ENCODE measurements at places on chromosomes 5 and 9. TPM values are rescaled to one million over a fixed set of nuclear protein-coding genes. Genes with fewer than 3 reads are reported as not detected.
A peak's percentile ranks its signal among the peaks of the same experiment; 100 is the strongest.

Gene FOXD1
- 0.22 TPM for polyA plus RNA-seq

- no peak for DNase-seq
These were observed 1.2 kb downstream of the ABO start for GRCh38 chr9:133273819-133274218.

Gene DNAH5
- polyA plus RNA-seq: 3.1 TPM

- DNase-seq: no peak
These were observed 2.4 kb downstream of the FCN1 start for GRCh38 chr9:134915046-134915985.

Gene LRRC19
- polyA plus RNA-seq: 0.02 TPM

DNA sequence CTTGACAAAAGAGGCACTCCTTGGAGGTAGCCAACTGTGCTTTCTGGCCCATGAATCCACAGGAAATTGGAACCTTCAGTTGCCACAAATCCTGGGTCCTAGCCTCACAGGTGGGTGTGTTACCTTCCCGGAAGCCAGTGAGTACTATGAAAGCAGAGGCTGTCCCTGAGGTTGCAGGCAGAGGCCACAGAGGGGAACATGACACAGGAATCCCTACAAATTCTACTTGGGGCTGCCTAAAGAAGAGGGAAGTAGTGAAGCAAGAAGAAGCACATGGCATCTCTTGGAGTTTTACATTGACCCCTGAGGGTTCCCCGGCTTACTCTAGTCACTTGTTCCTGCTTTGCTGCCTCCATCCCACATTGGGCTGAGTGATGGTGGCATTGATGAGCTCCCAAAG is 2.6 kb downstream of the SLC22A5 start:
- no peak for DNase-seq

GRCh38 chr9:121509180-121509579 is 9.5 kb upstream of the GGTA1 start:
- peak; percentile 11 for DNase-seq

Gene NUTM2G
- polyA plus RNA-seq: not detected

Gene NFIB
- 7.3 TPM for polyA plus RNA-seq

GRCh38 chr5:65050140-65050539 is 281.4 kb downstream of the CWC27 start:
- no peak for DNase-seq

- DNase-seq: no peak
These were observed 177.9 kb downstream of the MACROH2A1 start for GRCh38 chr5:135221187-135221473.

Gene JAKMIP2
- polyA plus RNA-seq: 0.93 TPM

GRCh38 chr5:110257971-110258370 is 468.5 kb downstream of the TMEM232 start:
- no peak for DNase-seq

- DNase-seq: peak; percentile 62
These were observed 59.6 kb upstream of the SLC27A6 start for GRCh38 chr5:128905568-128906110.

Gene FAM200C
- 1.1 TPM for polyA plus RNA-seq

DNA sequence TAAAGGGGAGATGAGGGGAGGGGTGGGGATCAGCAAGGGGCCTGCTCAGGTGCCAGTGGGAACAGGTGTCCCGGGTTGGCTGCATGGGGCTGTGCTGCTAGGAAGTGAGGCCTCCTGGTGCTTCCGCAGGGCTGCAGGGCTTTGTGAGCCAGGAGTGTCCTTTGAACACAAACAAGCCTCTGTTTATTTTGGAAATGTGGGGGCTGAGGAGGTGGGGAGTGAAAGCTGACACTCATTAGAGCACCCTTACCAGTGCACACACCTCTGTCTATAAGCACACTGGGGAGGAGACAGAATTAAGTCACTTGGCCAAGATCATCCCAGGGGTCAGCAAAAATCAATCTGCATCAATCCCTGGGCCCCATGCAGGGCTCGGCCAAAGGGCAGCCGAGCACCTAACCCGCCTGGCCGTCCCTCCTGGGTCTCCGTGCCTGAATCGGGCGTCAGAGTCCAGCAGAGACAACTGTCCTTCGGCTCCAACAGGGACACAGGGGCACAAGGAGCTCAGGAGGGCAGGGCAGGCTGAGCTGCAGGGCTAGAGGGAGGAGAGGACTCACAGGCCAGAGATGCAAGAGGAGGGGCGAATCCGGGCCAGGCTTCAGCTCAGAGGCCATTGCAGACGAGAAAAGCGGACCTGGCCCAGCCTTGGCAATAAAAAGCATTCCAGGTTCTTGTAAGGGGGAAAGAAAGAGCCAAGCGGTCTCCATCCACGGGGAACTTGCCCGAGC is 99.8 kb downstream of the VAV2 start:
- no peak for DNase-seq

DNA sequence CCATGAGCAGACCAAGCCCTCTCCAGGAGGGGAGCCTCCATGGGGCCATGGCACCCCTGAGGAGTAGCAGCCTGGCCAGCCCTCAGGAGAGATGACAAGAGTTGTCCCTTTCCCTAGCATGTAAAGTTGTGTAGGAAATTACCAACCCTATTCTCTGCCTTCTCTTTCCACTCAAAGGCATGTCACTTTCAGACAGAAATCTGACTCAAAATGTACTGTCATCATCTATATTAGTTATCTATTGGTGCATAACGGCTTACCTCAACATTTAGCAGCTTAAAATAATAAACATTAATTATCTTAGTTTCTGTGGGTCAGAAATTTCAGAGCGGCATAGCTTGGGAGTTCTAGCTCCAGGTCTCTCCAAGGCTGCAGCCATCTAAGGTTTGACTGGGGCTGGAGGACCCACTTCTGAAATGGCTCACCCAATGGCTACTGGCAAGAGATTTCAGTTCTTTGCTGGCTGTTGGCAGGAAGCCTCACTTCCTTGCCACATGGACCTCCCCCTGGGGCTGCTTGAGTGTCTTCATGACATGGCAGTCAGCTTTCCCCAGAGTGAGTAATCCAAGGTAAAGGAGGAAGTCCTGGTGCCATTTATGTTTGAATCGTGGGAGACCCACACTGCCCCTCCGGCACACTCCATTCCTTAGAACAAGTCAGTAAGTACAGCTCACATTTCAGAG is 632.3 kb downstream of the CCDC171 start:
- no peak for DNase-seq

DNA sequence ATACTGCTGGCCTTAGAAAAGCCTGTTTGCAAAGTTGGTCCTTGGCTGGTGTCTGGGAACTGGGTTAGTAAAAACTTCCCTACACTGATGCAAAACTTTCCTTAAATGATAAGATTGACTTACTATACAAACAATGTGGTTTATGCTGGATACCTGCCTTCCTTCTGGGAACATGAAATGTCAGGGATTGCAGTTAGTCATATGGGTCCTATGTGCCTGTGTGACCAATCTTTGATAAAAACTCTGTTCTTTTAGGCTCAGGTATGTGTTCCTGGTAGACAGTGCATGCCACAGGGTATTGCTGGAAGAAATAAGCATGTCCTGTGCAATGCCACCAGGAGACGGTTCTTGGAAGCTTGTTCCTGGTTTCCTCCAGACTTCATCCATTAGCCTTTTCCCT is 173.3 kb downstream of the RMI1 start:
- DNase-seq: no peak

GRCh38 chr9:105676351-105676923 is 14.2 kb downstream of the TAL2 start:
- DNase-seq: no peak

- no peak for DNase-seq
These were observed 46.7 kb downstream of the GDNF start for GRCh38 chr5:37792975-37793631.

DNA sequence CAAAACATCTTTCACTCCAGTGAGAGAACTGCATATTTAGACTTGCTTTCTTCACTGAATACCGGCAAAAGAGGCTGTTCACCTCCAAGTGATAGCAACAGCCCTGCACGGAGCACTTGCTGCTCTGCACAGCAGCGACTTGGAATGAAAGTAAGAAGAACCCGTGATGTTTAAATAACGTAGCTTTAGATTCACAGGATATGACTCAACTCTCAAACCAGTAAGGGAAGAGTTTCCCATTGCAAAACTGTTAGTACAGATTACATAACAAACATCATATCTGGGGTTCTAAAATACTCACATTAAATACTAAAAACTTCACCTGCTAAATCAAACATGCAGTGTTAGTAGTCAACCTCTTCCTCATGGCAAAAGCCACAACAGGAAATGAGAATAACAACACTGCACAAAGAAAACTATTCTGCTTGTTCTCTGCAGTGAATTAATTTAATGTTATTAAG is 203.4 kb downstream of the MCTP1 start:
- peak; percentile 36 for DNase-seq

- DNase-seq: peak; percentile 71
These were observed 829.6 kb upstream of the ZNF608 start for GRCh38 chr5:125575891-125576505.

Gene CTXN3
- not detected for polyA plus RNA-seq

- no peak for DNase-seq
These were observed 4.1 kb downstream of the GLRX start for GRCh38 chr5:95818181-95819147.

GRCh38 chr9:120757026-120757913 is 35.9 kb downstream of the FBXW2 start:
- no peak for DNase-seq

DNA sequence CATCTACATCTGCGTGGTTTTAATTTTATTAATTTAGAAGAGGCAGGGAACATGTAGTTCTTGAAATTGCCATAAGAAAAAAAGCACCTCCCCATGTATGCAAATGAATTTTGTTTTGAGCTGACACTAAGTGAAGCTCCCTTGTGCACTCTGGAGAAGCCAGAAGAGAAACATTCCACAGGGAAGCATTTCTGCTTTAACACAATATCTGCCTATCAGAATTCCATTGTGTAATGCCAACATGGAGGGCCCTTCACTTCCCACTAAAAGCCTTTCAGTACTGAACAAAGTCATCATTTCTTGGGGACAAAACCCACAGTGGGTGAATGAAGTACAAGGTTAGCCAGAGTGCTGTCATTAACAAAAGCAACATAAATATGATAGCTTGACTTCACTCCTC is 59.7 kb downstream of the PRELID2 start:
- no peak for DNase-seq

- peak; percentile 94 for DNase-seq
These were observed 58.1 kb downstream of the STARD4 start for GRCh38 chr5:111454198-111454622.

GRCh38 chr9:34047864-34048726 is 592 bp downstream of the UBAP2 start:
- peak; percentile 15 for DNase-seq

Gene TMOD1
- 7.9 TPM for polyA plus RNA-seq

DNA sequence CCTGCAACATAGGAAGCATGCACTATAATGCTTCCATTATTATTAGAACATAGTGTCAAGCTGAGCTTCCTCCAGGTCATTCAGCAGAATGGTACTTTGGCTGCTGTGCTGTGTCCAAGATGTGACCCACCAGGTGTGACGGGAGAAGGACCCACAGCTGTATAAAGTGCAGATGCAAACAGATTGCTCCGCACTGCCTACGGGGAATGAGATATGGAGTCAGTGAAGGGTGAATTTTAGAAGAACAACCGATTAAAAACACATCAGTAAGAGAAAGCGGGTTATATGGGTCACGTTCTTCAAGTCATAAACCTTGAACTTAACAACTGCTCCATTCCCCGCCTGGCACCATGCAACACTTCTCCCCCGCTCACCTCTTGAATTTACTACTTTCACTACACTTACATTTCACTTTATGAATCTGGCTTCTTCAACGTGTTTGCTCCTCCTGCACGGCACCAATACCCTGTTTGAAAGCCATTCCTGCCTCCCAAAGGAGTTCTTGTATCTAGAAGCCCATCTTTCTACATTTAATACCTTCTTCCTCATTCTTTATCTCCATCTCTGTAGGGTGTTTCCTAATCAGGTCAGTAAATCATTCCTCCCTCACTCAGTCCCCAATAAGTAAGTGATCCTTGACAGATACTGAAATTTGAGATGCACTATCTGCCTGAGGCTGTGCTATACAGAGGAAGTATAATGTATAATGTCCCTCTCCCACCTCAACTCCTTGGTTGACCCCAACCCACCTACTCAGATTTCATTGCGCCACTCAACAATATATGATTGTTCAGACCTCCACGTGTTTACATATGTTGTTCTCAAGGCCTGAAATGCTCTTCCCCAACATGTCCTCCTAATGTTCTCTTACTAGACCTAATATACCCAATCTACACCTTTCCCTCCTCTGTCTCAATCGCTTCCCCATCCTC is 25.9 kb downstream of the BRINP1 start:
- DNase-seq: no peak

GRCh38 chr5:60519372-60519771 is 180.6 kb downstream of the DEPDC1B start:
- DNase-seq: no peak

GRCh38 chr5:16179936-16180788 is 571 bp upstream of the MARCHF11 start:
- DNase-seq: no peak

Gene NME5
- 9.6 TPM for polyA plus RNA-seq

- DNase-seq: no peak
These were observed 9.3 kb upstream of the KIF4B start for GRCh38 chr5:155004138-155004744.

DNA sequence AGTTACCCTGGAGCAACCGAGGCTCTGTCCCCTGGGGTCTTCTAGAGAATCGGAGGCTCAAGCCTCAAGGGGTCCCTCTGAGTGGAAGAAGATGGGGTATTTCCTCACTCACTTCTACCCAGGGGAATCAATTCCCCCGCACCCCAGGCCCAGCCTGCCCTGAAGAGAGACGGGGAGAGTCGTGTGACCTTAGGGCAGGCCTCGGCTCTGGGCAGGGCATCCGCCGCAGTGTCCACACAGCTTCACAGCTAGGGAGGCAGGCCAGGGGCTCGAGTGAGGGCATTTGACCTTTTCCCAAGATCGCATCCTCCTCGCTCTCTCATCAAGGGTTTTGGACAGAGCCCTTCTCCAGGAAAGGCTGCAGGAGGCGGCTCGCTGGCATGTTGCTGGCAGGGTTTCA is 57.9 kb upstream of the CNOT6 start:
- DNase-seq: no peak

- peak; percentile 77 for DNase-seq
These were observed 57.9 kb downstream of the TGFBR1 start for GRCh38 chr9:99162759-99163364.

DNA sequence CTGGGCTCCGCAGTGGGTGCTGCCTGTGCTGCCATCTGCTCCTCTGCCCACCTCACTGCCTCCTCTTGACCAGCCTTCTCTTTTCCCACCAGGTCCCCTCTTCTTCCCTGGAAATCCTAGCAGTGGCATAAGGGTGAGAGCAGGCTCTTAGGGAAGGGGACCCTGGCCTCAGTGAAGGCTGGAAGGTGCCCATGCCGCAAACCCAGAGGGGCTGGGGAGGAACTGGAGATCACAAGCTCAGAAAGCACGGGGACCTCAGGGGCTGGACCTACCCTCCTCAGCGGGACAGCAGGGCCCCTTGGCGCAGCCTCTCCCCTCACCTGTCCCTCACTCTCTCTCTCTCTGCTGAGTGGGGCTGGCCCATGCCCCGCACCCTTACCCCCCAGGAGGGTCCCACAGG is 144.4 kb upstream of the IRX2 start:
- DNase-seq: no peak

Gene RNF183
- 1.1 TPM for polyA plus RNA-seq

DNA sequence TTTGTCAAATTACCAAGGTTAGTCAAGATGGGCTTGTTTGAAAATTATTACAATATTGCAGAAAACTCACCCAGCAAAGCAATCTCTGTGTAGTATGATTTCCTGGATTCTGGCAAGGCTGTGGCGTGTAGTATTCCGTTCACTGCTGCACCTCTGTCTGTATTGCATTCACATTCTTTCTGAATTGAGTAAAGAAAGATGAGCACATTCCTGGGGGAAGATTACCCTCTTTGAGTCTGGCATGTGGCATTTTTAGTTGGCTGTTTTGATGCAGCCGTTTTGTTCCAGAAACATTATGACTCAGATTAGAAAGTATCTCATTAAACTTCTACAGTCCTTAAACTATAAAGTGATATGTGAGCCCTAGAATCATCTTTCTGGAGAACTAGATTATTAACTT is 197.7 kb downstream of the TENT4A start:
- DNase-seq: no peak

All from lung (tissue), 17 donors.